AG09309 (cell line): ENCODE measurements at places on chromosomes 7 and 10.

DNA sequence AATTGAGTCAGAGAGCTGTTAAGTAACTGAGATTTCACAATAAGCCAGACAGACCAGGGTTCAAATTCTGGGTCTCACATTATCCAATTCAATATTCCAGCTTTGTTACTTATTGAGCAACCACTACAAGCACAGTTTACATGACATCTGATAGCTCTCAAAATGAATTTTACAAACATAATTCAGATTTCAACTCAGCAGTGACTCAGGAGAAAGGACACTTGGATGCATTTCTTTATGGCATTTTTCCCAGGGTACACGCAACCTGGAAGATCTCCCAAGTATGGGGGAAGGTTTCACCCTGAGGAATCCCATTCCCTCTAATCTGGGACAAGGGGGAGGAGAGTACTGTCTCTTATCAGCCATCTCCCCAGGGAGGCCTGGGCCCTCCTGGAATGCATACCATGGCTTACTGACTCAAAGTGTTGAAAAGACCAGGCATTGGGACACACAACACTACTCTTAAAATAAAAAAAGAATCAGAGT is 102.4 kb downstream of the CFTR start:
- peak; percentile 67 for DNase-seq

- no peak for DNase-seq
These were observed 28.3 kb upstream of the RALA start for GRCh38 chr7:39594988-39595620.

GRCh38 chr7:44284216-44284615 is 41.2 kb downstream of the CAMK2B start:
- DNase-seq, result no peak

DNA sequence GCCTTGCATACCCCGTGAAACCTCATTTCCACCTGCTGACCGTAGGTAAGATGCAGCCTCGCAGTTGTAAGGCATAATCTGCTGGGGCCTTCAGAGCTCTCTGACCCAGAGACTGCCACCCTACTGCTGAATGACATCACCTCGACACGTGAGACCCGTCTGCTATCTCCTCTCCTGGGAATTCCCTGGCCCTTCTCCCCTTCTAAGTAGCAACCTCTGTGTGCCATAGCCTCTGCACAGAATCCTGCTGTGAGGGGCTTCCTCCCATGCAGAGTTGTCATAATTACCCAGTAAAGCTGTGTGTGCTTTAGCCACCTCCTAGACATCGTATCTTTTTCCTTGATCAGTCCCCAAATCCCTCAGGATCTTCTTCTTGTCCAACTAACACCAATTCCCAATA is 106.7 kb downstream of the CACNB2 start:
- no peak for DNase-seq

- no peak for DNase-seq
These were observed 17.3 kb upstream of the BLOC1S2 start for GRCh38 chr10:100303724-100304319.

- DNase-seq, result no peak
These were observed 130.8 kb downstream of the CALN1 start for GRCh38 chr7:72281308-72281707.

- no peak for DNase-seq
These were observed 28.8 kb downstream of the ARL4A start for GRCh38 chr7:12716134-12716681.

DNA sequence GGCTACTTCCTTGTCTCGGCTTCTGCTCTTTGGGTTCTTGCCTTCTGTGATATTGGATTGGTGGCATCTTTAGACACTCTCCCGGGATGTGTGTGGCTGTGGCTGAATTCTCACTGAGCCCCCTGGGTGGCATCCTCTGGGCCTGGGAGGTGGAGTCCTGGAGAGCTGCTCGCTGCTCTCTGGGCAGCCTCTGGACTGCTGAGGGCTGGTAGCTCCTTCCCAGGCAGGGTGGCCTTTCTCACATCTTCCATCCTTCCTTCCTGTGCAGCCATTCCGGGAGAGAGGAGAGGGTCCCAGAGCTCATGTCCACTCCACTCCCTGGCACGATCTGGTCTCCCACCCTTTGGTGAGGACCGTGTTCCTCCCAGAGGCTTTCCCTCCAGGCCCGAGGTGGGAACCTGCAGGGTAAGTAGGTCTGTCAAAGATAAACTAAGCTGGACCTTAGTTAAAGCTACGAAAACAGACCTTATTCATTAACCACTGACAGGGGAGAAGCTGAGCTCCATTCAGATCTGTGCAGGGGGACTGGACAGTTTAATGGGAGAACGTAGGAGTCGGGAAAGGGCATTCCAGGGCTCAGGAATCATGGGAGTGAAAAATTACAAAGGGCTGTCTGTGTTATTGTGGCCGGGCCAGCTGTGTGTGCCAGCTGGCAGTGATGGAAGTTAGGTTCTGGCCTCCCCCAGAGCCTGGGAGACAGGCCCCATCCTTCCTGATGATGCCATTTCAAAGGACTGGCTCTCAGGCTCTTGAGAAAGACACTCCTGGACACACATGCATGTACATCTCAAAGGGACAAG is 8.7 kb downstream of the ATP6V0E2 start:
- no peak for DNase-seq

- DNase-seq, result no peak
These were observed 15.3 kb downstream of the AGBL3 start for GRCh38 chr7:135001390-135002165.

DNA sequence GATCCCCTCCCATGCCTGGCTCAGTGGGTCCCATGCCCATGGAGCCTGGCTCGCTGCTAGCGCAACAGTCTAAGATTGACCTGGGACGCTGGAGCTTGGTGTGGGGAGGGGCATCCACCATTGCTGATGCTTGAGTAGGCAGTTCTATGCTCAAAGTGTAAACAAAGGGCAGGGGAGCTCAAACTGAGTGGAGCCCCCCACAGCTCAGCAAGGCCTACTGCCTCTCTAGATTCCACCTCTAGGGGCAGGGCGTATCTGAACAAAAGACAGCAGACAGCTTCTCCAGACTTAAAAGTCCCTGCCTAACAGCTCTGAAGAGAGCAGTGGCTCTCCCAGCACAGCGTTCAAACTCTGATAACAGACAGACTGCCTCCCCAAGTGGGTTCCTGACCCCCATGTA is 31.2 kb upstream of the FFAR4 start:
- DNase-seq, result no peak

- no peak for DNase-seq
These were observed 104.5 kb upstream of the ZPBP start for GRCh38 chr7:50197549-50197948.

GRCh38 chr7:116776046-116776445 is 86.3 kb upstream of the CAPZA2 start:
- no peak for DNase-seq

DNA sequence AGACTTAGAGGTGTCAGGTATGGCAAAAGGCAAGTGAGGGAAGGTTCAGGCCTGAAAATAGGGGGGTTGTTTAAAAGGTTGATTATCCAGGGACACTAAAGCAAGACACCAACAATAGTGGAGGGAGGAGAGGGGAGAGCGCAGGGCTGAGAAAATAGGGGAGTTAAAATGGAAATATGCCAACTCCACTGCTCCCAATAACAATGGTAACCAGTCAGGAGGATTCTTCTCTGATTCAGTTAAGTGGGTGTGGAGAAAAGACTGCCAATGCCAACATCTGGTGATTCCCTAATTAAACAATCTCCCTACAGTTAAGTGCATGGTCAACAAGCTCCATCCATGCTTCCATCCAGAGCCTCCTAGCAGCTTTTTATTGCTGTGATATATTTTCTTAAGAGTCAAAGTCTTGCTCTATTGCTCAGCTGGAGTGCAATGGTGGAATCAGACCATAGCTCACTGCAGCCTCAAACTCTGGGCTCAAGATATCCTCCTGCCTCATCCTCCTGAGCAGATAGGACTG is 183.3 kb downstream of the JAZF1 start:
- no peak for DNase-seq

- DNase-seq, result no peak
These were observed 87.6 kb upstream of the ATP6V0A4 start for GRCh38 chr7:138885383-138886147.

GRCh38 chr7:111226800-111227199 is 135.9 kb downstream of the LRRN3 start:
- DNase-seq, result no peak

DNA sequence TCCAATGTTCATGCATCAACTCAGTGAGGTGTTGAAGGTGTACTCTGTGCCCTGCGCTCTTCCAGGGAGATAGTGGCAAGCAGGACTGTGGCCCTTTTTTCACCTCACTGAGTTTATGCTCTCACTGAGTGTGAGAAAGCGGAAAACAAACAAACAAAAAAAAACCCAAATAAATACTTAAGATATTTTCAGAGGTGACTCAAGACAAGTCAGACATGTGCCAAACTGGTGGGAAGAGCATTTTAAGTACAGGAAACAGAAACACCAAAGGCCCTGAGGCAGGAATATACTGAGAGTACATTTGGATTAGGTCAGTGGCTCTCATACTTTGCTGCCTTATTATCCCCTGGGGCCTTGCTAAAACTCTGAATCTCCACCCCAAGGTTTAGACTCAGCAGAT is 111.9 kb upstream of the IGFBP3 start:
- DNase-seq, result peak; percentile 18

GRCh38 chr10:104689547-104689946 is 48.5 kb downstream of the SORCS3 start:
- DNase-seq, result no peak

GRCh38 chr10:15345450-15345849 is 25.6 kb downstream of the FAM171A1 start:
- no peak for DNase-seq

GRCh38 chr7:36512616-36513015 is 123.0 kb downstream of the ANLN start:
- no peak for DNase-seq

- no peak for DNase-seq
These were observed 4.7 kb downstream of the ATP5MF start for GRCh38 chr7:99461221-99461620.

- DNase-seq, result no peak
These were observed 102.1 kb upstream of the ANLN start for GRCh38 chr7:36287371-36288241.

GRCh38 chr7:38162036-38162435 is 16.0 kb upstream of the STARD3NL start:
- no peak for DNase-seq

GRCh38 chr7:44272981-44273380 is 52.4 kb downstream of the CAMK2B start:
- no peak for DNase-seq

DNA sequence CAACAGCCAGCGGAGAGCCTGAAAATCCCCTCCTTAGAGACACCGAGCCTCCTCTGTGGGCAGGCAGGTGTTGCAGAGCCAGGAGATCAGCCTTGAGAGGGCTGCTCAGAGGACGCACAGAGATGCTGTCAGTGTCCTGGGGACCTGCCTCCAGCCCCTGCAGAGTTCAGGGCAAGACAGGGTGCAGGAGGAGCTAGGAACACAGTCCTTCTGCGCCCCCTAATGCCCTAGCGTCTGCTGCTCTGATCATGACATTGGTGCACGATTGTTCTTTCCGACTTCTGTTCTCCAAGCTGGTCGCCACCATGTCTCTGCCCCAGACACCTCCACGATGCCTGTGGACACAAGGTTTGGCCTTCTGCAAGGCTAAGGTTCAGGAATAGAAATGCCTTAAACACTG is 613.7 kb upstream of the MKI67 start:
- no peak for DNase-seq

DNA sequence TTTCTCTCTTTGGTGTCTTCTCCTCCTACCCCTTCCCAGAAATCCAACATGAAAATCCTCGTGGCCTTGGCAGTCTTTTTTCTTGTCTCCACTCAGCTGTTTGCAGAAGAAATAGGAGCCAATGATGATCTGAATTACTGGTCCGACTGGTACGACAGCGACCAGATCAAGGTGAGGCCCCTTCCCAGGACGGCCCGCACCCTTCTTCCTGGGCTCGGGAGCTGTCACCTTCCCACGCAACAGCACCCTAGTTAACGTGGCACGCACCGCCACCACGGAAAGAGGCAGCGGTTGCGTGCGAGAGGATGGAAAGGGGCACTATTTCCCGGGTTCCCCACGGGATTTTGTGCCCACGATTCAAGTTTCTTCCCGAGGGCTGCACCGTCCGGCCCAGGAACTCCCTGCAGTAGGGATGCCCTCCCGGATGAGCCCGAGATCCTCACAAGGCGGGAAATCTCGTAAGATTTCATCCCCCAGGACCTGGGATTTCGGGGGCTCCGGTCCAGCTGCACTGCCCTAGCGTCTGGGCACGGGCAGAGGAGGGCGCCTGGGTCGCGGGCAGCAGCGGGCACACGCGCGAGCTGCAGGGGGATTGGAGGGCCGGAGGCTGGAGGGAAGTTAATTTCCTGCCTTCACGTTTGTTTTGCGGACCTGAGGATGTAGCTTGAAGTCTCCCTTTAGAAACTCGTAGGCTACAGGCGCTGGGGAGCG is 834 bp downstream of the TAC1 start:
- DNase-seq, result no peak

GRCh38 chr7:47290466-47290865 is 291.4 kb downstream of the TNS3 start:
- DNase-seq, result no peak

GRCh38 chr7:25143763-25144162 is 18.7 kb upstream of the CYCS start:
- no peak for DNase-seq

DNA sequence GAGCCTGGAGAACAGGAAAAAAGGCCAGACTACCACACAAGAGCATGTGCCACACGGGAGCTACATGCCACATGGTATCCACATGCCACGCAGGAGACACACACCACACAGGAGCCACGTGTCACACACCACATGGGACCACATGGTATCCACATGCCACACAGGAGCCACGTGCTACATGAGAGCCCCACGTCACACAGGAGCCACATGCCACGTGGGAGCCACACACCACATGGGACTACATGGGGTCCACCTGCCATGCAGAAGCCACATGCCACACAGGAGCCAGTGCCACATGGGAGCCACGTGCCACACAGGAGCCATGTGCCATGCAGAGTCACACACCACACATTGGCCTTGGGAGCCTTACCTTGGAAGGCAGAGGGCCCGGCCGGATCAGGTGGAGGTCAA is 244.4 kb upstream of the PPP2R2D start:
- no peak for DNase-seq

DNA sequence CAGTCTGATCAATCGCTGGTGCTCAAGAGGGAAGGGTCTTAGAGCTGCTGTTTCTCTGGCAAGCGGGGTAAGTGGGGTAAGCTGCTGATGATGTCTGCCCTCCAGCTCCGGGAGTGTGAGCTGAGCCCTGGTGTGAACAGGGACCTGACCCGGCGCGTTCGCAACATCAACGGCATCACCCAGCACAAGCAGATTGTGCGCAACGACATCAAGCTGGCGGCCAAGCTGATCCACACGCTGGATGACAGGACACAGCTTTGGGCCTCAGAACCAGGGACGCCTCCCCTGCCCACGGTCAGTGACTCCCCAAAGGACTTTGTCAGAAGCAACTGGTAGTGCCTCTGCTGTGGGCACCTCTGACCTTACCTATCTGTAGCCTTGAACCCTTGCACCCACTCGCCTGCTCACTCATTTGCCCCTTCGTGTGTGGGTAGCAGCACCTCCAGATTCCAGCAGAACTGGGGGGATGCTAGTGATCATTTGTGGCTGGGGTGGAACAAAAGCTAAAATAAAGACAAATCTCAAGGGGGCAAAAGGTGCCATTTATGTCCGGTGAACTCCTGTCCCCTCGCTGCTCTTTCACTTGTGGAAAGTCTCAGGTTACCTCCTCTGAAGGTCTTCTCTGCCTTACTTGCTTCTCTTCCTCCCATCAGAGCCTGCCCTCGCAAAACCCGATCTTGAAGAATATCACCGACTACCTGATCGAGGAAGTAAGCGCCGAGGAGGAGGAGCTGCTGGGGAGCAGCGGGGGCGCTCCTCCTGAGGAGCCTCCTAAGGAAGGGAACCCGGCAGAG is 3.2 kb downstream of the UFSP1 start:
- no peak for DNase-seq
